ENCODE measurements at places on chromosomes 7 and 10. TPM values are rescaled to one million over a fixed set of nuclear protein-coding genes. Genes with fewer than 3 reads are reported as not detected.

Gene OLAH
- not detected for total RNA-seq

Gene ANLN
- total RNA-seq, result 0.83 TPM

Gene NEBL
- total RNA-seq, result 390 TPM

Gene LRMDA
- 24.0 TPM for total RNA-seq

Gene PLEKHS1
- total RNA-seq, result not detected

Gene FBXL13
- 0.38 TPM for total RNA-seq

- DNase-seq, result no peak
Measured at GRCh38 chr7:152162287-152162686, 136.8 kb downstream of the GALNT11 start.

DNA sequence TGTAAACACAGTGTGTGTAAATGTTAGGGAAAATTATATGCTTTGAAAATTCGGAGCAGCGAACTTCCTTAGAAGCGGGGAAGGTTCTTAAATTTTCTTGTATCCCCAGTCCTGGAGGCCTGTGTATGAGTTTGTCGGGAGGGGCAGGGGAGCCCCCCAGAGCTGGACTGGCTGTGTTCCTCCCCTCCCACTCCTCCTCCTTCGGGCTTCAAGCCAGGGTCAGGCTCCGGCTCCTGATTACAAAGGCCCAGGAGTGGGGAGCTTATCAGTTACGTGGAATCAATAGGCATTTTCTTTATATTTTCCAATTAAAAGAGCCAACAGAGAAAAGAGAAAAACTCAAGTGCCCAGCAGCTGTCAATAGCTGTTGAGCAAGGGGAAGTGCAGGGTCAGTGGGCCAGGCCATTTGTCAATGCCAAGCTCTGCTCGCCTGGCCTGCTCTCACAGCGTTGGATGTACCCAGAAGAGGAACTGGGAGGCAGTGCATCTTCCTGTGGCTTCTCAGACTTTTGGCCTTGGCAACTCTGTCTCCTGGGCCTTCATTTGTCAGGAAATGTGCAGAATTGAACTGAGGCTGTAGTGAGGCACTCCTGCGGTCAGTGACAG, 156.9 kb upstream of the PCBD1 start:
- peak; percentile 53 for DNase-seq

- DNase-seq, result peak; percentile 50
Measured at GRCh38 chr10:88952647-88953111, at the start of gene ACTA2. Gene ACTA2, minus strand, starts transcription at chr10:88952773. Its CDS starts 3,843 bp downstream, at chr10:88948930.

GRCh38 chr10:63221950-63222349, 88.8 kb downstream of the NRBF2 start:
- DNase-seq, result no peak

- no peak for DNase-seq
Measured at GRCh38 chr7:121011401-121011800, 22.9 kb downstream of the CPED1 start.

DNA sequence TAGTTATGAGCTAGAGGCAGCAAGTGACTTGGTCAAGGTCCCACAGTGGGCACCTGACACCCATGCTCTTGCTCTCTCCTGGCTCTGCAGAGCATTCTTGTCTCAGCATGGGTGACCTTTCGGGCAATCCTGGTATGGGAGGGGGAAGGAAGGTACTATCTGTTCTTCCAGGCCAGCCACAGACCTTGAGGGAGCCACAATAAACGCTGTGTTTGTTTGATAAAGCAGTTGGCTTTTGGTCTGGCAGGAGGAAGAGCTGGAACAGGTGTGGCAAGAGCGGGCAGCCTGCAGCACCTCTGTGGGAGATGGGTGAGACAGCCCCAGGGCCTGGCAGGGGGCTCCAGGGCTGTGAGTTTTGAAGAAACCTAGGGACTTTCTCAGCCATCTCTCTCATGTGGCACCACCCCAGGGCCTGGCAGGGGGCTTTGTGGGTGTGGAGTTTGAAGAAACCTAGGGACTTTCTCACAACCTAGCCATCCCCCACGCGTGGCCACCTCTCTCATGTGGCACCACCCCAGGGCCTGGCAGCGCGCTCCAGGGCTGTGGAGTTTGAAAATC, 11.4 kb downstream of the CLDN3 start:
- peak; percentile 26 for DNase-seq

GRCh38 chr10:37707829-37708578, 149.4 kb downstream of the ZNF248 start:
- no peak for DNase-seq

DNA sequence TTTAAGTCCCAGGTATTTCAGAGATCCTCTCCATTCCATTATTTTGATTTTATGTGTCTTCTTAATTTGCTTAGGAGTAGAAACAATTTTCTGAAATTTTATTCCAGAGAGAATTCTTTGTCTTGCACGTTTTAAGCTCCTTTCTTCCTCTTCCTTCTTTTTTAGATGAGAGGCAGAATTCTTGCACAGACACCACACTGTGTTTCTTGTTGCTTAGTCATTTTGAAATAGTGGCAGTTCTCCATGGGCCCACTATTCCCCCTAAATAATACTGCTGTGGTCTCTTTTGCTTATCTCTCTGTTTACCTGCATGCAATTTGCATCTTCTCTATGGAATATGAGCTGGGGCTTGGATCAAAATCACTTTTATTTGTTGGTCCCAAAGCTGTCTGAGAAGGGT, 54.3 kb upstream of the WAC start:
- no peak for DNase-seq

DNA sequence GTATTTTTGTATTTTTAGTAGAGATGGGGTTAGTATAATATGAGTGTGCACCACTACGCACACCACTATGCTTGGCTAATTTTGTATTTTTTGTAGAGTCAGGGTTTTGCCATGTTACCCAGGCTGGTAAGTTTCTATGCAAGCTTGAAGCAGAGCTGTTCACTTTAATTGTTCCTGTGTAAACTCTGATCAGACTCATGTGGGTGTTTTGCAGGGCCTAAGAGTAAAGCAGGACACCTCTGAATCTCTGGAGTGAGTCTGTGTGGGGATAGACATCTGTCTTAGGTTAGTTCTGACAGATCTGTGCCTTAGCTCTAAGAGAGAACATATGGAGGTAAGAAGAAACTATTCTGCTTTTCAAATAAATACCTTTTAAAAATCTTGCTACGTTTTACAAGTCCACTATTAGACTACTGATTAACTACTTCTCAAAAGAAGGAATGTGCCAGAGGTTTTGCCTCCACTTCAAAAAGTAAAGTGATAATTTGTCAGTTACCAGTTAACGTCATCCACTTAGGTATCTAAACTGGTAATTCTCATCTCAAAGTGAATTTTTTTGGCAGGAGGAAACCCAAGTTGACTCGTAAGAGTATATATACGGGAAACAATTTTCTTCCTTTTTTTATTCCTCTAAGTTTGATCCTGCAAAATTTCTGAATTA, 1.1 kb downstream of the COL17A1 start:
- no peak for DNase-seq

GRCh38 chr7:79872176-79872575, 262.5 kb upstream of the GNAI1 start:
- DNase-seq, result no peak

DNA sequence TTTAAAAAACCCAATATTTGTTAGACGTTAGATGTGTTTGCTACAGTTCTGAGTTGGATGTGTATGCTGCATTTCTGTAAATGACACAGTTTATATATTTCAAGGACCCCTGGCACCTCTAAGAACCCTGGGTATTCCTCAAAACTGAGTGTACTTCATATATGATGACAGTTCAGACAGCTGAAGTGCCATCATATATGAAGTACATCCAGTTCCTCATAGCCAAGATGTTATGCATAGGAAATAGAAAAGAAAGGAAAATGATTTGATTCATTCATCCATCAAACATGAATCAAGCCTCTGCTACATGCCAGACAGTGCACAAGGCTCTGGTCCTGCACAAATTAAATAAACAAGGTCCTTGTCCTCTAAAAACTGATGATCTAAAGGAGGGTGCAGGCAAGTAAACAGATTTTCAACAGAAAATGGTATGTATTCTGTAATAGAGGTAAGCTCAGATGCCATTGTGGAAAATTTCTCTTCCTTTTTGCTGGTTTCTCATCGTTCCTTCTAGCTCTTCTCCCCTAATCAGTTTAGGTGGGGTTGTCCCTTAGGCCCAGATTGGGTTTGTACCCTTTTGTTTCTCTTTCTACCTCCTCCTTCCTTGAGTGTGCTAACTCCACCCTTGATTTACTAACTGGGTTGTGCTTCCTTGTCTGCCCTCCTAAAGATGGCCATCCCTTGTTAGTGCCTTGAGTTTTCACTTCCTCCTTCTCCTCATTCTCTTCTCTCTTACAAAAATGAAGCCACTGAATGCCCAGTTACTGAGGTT, 25.3 kb upstream of the SMIM30 start:
- no peak for DNase-seq

GRCh38 chr7:25659841-25660240, 431.6 kb upstream of the NPVF start:
- no peak for DNase-seq
